ENCODE measurements at places on chromosomes 12 and 14.

GRCh38 chr12:89433634-89434033 is 81.3 kb upstream of the DUSP6 start:
- peak; percentile 10 for DNase-seq

- no peak for DNase-seq
Observed at GRCh38 chr12:51947246-51947996, 4.1 kb upstream of the ACVR1B start.

- no peak for DNase-seq
Observed at GRCh38 chr12:94643606-94644005, 6.8 kb downstream of the TMCC3 start.

DNA sequence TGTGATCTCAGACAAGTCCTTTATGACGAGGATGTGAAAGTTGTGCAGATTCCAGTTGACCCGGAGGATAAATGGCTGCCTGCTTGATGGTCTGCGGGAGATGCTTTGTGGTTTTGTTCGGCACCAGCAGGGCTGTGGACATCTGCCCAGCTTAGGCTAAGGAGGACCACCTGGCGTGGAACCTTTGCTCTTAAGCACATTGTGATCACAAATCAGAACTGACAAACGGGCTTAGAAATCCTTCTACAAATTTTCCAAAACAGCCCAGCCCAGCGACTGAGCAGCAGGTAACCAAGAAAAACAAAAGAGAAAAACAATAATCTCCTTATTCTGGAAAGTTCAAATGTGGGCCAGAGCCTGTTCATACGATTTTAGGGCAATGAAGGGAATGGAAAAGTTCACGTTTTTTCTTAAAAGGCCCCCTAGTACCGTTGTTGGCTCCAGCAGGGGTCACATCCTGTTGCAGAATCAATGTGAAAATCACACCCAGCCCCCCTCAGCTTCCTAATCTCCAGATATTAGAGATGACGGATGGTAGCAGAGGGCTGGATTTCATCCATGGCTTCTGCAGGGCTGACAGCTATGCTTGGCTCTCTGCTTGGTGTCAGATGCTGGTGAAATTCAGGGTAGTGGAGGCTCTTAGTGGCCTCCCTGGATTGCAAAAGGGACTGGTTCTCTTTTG is 81.1 kb upstream of the RFLNA start:
- no peak for DNase-seq

DNA sequence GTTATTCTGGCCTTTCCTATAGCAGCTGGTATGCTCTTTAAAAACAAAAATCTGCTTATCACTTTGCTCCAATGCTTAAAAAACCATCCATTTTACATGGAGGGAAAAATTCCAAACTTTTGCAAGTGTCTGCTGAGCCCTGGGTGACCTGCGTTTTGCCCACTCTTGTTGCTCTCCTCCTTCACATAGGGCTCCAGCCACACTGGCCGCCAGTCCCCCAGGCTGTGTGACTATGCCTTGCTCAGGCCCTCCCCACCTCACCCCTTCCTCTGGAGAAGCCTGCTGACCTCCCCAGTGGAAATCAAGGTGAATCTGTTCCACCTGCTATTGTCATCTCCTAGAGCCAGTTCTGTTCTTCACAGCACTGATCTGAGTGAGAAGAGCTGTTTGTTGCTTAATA is 126.9 kb downstream of the SLC25A47 start:
- DNase-seq: no peak

DNA sequence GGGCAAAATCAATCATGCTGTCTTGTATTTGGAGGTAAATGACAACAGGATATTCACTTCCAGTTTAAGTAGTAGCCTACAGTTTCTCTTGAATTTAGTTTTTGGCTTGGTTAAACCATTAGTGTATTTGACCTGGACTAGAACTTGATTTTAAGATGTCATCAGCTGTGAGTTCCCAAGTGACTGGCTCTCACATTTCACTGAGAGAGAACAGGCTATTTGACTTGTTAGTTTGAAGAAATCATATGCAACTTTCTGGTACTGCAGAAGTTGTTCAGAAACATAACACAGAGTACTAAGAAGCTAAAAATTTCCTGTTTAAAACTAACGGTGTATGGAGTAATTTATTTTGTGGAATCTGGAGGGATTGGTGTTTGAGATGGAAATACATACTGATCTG is 22.3 kb downstream of the MNAT1 start:
- no peak for DNase-seq

DNA sequence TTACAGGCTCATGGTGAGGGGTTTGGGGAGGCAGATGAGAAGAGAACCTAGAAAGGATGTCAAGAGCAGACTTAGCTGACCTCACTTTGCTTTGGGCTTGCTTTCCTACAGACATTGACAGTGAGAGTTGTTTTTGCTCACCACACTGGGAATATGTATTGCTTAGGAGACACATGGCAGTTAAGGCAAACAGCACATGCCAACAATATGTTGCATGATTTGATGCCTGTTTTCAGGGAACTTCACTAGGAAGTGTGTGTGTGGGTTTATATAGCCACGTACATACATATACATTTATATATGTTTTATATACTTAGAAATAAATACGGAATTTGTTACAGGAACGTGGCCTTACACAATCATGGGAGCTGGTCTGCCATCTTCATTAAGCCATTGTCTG is 346.1 kb downstream of the RGS6 start:
- no peak for DNase-seq

DNA sequence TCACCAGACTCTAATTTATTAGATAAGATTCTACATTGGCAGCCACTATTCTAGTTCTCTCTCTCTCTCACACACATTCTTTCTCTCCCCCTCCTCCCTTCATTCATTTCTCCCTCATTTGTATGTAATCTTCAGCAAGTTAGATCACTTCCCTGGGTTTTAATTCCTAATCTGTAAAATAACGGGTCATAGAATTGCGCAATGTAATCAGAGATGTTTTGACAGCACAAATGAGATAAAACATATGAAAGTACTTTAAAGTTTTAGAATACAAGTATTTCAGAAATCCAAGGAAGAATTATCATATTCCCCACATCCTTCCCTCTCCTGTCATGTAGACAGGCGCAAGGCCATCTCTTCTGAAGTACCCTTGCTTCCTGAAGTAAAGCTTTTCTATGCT is 21.7 kb downstream of the STYK1 start:
- DNase-seq: no peak

- no peak for DNase-seq
Observed at GRCh38 chr12:12533238-12533829, 29.3 kb downstream of the DUSP16 start.

DNA sequence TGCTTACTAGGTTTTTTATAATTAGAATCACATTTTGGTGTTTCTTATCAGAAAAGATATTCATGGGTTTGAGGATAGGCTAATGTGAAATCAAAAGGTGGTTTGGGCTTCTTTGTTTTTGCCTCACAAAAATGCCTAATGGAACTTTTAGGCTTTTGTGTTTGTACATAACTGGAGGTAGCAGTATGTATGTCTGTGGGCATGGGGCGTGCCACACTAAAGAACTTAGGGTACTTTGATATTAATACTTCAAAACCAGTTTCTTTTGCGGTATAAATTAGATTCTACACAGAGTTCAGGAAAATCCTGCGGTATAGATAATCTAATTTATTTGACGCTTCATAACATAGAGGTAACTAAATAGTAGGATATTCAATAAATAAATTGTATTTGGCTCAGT is 1.9 kb downstream of the ETV6 start:
- no peak for DNase-seq

- DNase-seq: no peak
Observed at GRCh38 chr14:30331030-30331429, 227.9 kb upstream of the G2E3 start.

GRCh38 chr12:121400332-121401139 is 618 bp downstream of the RNF34 start:
- peak; percentile 54 for DNase-seq

- DNase-seq: no peak
Observed at GRCh38 chr14:99026471-99026870, 245.5 kb downstream of the BCL11B start.

DNA sequence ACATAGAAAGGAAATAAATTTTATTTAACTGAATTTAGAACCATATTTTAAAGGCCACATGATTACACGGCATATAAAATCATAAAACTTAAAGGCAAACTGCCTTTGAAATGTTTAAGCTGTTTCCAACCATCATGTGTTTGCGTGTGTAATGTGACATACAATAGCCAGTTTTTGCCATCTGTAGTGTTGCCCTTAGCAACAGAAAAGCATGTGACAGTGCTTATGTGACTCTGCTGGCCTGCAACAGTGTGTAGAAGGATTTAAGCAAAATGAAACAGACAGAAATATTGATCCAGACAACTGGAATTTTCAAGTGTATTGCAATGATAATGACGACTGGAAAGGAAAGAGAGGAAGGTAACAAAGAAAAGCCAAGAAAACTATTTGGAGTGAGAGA is 49.5 kb downstream of the TSPAN19 start:
- no peak for DNase-seq

- DNase-seq: peak; percentile 47
Observed at GRCh38 chr12:95605875-95606274, 54.6 kb upstream of the USP44 start.

DNA sequence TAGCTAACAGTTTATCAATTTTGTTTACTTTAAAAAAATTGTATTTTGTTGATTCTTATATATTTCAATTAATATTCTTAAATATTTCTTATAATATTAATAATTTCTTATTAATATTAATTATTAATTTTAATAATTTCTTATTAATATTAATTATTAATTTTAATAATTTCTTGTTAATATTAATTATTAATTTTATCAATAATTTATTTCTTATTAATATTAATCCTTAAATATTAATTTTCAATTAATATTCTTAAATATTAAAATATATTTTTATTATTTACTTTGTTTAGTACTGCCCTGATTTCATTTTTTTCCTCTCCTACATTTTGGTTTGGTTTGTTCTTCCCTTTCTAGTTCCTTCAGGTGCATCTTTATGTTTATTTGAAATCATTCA is 1208.1 kb downstream of the LRFN5 start:
- DNase-seq: no peak

DNA sequence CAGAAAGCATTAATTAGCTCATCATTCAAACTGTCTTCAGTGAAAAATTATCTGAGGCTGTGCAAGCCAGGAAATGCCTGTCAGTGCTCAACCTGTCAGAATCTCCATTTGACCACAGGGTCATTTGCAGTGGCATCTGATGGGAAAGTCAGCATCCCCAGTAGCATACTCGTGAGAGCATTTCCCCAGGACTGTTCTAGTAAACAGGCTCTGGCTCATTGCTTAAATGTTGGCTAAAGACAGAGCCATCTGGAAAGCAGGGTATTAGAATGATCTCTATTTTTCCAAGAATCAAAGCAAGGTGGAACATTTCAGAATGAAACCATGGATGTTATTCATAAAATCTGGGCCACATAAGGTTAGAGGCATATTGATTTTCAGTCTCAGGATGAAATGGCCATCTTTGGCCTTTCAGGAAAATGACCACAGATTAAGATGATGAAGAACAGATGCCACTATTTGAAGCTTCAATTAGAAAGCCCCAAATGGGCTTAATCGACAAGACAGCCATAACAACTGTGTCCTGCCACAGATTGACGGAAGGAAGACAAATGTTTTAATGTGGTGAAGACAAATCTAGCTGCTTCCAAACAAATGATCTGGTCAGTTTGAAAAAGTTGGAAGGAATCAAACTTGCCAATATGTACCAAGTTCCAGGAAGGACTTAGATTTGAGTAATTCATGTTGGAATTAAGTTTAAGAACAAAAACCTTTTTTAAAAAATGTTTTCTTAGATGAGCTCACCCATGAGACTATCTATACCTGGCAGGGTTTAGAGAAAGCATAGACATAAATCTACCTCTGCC is 94.0 kb upstream of the FAR2 start:
- no peak for DNase-seq

DNA sequence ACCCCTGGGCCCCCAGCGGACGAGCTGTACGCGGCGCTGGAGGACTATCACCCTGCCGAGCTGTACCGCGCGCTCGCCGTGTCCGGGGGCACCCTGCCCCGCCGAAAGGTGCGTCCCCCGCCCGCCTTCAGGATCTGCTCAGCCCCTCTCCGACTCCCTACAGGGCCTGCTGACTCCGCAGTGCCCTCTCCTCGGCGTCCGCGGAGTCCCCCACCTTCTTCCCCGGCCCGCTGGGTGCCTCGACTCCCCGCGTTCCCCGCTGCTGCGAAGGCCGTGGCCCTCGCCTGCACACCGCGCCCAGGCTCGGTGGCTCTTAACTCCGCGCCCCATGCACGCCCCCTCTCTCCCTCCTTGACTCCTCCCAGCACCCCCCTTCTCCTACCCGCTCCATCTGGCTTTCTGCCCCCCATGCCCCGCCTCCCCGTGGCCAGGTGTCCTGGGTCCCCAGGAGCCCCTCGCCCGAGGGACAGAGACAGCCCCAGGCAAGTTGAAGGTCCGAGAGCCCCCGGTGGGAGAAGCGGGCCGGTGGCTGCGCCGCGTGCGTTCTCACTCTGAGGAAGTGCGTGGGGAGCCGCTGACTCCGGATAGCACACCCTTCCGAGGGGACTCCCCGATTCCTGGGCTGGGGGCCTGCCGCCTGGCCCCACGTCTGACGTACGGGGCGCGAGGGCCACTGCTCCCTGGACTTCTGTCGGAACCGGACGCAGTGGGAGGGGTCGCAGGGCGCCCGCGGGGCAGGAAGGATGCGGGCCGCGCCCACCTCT is 594 bp downstream of the TAMALIN start:
- DNase-seq: no peak

Data from EL (cell line).